IMR-90 (cell line): ENCODE measurements at places on chromosomes 5 and 9. TPM values are rescaled to one million over a fixed set of nuclear protein-coding genes. Genes with fewer than 3 reads are reported as not detected.

DNA sequence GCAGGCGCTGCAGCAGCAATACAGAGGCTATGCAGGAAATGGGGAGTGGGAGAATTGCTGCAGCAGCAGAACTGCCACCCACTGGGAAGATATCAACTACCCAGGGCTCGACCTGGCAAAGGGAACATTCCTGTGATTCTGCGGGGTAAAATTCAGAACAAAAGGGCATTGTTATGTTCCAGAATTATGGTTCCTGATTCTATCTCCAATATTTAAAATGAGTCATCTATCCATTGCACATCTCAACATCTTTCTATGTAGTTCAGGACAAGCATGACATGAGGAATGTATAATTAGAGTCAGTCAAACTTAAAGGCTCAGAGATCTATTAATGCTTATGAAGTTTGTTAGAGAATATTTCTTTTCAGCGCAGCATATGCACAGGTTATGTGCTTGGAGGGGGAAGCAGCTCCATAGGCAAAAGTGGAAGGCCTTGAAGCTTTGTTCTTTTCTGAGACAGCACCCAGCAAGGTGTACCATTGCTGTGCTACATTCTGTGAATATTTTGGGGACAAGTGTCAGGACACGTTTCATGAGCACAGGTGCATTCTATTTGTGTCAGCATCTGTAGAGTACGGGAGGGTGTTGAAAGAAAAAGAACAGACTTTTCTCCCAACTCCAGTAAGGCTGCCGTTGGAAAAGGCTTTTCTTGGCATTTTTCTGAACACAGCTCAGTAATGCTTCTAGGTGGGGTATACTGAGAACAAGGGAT, 395.6 kb upstream of the MPDZ start:
- DNase-seq: no peak

GRCh38 chr5:151773951-151774350, 2.2 kb downstream of the G3BP1 start:
- no peak for DNase-seq

DNA sequence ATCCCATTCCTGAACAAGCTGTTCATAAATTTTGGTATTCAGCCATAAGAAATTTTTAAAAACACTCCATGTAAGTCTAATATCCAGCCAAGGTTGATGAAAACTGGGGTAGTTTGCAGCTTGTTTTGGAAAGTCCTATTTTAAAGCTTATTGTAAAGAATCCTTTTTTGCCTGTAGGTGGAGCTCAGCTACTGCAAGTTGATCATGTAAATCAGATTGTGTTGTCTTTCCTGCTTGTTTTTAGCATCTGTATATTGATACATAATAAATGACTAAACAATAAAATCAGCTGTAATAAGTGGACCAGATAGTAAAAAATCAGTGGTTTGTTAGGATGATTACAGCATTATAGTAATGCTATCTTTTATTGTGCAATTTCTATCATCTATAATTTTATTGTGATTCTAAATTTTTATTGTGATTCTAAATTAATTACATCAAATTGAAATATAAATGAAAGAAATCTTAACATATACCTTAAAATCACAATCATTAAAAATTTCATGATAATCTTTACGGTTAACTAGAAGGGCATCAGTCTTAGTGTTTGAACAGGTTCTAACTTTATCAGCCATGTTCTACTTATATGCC, 42.4 kb downstream of the CWC27 start:
- peak; percentile 81 for DNase-seq

ZDHHC11B gene
- not detected in 2 replicates for total RNA-seq

DNA sequence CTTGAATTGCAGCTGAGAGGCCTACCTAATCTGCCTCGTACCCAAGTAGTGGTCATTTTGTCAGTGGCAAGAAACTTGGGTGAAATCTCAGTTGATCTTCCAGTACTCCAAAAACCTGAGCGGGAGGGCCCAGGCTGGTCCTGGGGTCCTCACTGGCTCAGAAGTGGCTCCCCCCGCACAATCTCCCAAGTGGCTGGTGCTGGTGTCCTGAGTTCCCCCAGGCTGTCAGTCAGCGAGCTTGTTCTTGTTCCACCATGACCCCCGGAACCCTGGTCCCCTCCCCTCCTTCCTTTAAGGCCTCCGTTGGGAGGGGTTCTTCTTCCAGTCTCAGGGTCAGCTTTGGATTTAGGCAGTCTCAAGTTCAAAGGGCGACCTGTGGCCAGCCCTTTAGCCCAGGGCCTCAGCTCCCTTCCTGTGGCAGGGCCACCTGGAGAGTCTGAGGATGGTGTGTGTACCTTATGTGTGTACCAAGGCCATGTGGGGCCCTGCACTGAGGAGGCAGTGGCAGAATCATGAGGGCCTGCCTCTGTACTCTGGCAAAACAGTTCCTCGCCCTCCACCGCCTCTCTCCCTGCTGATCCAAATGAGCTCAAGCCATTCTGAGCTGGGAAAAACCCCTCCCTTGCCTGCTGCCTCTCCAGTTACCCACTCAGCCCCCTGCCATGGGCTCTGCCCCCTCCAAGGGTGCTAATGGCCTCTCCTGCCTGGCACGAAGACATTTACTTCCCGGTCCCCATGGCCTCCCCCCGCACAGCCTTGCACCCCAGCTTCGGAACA, 4.5 kb upstream of the DBN1 start:
- DNase-seq: no peak

ADAMTSL2 gene
- total RNA-seq: not detected in 2 replicates

DNA sequence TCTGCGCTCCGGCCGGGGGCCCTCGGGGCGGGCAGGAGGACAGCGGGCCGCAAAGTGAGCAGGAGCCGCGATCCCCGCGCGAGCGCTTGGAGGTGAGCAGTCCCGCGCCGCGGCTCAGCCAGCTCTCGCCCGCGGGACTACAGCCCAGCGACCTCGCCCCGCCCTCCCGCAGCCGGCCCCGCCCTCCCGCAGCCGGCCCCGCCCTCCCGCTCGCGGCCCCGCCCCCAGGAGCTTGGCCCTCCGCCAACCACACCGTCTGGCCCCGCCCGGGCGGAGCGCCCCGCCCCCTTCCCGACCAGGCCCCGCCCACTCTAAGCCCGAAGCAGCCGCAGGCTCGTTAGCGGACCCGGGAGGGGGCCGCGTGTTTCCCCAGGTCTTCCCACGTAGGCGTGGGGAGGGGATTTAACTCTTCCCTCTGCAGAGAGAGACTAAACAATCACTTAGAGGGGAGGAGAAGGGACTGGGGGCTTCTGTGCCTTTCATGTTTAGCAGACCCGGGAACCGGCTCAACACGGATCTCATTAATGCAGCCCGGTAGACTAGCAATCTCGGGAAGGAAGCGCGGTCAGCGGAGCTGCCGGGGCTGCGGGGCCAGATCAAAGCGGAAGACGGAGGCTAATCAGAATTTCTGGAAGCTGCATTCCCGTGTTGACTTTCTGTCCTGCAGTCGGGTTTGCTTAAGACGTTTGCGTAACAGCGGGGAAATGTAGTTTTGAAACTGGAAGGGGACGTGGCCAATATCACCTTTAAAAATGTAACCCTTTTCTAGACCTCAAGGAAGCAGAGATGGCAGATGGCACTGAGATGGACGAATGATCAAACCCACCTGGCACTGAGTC, at the start of gene MYO10:
Gene MYO10 (minus strand): TSS at position 139 of the 839 bp plus-strand sequence. CDS start 480 bp downstream, outside the sequence.
- DNase-seq: peak; percentile 80

GRCh38 chr5:56389261-56389660, 156.1 kb upstream of the ANKRD55 start:
- DNase-seq: no peak

GRCh38 chr5:73946278-73946677, 320.3 kb downstream of the ARHGEF28 start:
- DNase-seq: no peak
